ENCODE measurements at places on chromosomes 5 and 9.

GRCh38 chr5:74389531-74390305, 250.8 kb downstream of the ENC1 start:
- DNase-seq, result no peak

DNA sequence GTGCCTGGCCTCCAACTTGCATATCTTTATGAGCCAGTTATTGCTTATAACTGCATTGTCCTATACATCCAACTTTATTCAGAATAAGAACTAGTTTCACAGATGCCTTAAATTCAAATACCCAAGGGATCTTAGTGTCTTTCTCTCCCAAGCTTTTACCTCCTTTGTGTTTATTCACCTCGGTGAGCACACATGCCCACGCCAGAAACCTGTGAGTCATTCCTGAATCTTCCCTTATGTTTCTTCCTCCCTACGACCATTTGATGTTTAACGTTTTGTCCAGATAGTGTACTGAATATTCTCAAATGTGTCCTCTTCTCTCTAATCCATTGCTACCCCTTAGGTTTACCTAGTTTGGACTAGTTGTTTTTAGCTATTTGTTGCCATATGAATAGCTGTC, 55.5 kb upstream of the MEGF10 start:
- no peak for DNase-seq

GRCh38 chr5:51383131-51384121, at the start of gene ISL1:
Gene ISL1 (plus strand): TSS chr5:51383448. CDS start chr5:51383672, 224 bp downstream.
- no peak for DNase-seq

GRCh38 chr9:123335193-123335985, 20.6 kb upstream of the CRB2 start:
- no peak for DNase-seq

GRCh38 chr9:14366076-14366475, 52.1 kb upstream of the NFIB start:
- DNase-seq, result no peak

DNA sequence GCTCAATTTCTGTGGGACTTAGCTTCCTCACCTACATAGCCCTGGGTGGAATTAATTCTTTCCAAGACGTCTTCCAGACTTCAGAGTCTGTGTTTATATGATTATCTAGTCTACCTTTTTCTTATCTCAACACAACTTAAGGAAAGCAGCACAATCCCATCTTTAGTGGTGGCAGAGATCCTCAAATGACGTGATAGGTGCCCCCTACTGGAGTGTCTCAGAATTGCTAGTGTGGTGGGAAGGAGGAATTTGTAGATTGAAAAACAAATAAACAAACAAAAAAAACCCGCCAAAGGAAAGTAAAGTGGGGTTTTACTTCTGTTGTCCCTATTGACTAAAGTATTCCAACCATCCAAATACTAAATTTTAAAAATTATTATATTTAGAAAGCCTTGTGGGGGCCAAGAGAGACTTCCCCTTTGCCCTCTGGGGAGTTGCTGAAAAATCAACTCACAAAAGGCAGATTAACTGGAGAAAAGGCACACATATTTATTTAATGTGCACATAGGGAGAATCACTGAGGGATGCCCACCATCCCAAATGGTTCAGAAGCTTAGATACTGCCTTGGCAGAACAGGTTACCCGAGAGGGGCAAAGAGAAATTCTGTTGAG, 283.3 kb downstream of the TMEM167A start:
- DNase-seq, result no peak

DNA sequence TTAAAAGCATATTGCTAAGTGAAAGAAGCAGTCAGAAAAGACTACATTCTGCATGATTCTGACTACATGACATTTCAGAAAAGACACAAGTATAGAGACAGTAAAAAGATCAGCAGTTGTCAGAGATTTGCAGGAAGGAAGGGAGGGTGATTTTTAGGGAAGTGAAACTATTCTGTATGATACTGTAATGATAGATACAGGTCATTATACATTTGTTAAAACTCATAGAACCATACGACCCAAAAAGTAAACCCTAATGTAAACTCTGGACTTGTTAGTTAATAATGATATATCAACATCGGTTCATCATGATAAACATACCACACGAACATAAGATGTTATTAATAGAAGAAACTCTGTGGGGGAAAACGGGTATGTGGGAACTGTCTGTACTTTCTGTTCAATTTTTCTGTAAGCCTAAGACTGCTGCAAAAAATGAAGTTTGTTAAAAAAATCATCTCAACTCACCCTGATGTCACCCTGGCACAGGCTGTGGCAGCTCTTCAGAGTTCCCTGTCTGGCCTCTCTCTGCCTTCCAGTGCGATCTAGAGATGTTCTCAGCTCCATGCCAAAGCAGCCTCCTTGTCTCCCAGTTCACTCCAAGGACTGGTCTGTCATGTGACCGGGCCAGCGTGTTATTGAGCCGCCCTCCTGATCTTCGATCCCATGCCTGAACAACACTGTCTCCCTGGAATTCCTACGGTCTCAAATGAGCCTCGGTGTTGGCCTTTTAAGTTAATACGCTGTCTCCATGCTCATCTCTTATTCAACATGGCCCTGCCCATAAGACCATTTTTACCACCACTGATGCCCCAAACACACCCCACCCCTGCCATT, 35.4 kb downstream of the PRLR start:
- no peak for DNase-seq

DNA sequence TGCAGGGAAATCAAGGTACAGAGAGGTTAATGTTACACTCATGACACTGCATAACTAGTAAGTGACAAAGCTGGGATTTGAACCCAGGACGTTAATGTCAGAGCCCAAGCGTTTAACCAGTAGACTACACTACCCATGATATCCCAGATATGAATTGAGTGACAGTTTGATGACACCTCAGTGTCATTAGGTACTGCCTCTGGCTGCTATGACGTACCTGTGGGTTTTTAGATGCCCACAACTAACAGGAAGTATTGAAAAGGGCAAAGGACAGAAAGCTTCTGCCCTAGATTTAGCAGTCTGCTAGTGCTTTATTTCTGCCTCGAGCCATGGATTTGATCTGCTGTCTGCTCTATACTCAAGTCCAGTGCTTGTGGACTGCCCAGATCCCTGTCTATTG, 56.2 kb downstream of the GLRA1 start:
- no peak for DNase-seq

DNA sequence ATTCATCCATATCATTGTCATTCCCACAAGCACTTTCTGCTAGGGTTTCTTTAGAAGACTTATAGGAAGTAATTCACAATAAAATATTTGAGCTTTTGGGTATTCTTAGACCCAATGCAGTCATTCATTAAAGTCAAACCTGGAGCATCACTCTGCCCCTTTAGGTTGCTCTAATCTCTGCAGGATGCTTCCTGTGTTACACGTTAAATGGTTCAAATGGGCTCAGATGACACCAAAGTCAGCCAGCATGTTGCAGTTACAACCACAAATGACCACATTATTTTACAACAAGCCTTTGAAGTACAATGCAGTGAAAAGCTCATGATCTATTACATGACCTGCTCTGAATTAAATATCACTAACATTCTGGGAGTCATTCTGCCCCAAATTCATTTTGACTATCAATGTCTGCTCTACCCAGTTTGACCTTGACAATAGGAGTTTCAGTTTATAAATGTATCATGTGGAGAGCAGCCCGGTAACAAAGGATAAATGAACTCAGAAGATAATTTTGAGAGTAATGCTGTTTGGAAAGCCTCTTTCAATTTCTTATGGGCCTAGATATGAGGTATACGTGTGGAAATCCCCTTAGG, 668.6 kb upstream of the DMAC1 start:
- DNase-seq, result no peak

DNA sequence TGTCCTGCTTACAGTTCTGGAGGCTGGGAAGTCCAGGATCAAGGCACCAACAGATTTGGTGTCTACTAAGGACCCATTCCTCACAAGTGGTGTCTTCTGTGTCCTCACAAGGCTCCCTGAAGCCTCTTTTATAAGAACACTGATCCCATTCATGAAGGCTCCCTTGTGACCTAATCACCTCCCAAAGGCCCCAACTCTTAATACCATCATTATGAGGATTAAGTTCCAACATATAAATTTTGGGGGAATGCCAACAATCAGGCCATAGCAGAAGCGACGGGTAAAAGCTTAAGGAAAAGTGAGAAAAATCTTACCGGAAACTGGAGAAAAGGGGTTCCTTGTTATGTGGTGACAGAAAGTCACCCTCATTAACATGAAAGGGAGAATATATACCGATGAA, 11.2 kb downstream of the CTNNAL1 start:
- no peak for DNase-seq

- no peak for DNase-seq
These were observed 195.6 kb downstream of the SPOCK1 start for GRCh38 chr5:137303509-137303908.
